ENCODE measurements at places on chromosomes 1 and 21.

- DNase-seq: peak; percentile 60
These were observed 65.4 kb upstream of the LYST start for GRCh38 chr1:235932090-235932510.

DNA sequence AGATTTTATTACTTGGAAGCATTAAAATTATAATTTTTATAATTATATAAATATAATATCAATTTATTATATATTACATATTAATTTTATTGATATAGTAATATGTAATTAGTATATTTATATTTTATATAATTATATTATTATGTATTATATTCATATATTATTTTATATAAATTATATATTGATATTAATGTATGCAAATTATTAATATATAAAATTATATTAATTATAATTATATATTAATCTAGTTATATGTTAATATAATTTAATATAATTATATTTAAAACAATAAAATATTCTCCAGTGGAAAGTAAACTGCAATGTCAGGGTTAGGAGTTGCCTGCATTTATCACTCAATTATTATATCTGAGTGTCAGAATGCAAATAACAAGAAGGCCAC is 48.8 kb downstream of the KCNK2 start:
- DNase-seq: no peak

DNA sequence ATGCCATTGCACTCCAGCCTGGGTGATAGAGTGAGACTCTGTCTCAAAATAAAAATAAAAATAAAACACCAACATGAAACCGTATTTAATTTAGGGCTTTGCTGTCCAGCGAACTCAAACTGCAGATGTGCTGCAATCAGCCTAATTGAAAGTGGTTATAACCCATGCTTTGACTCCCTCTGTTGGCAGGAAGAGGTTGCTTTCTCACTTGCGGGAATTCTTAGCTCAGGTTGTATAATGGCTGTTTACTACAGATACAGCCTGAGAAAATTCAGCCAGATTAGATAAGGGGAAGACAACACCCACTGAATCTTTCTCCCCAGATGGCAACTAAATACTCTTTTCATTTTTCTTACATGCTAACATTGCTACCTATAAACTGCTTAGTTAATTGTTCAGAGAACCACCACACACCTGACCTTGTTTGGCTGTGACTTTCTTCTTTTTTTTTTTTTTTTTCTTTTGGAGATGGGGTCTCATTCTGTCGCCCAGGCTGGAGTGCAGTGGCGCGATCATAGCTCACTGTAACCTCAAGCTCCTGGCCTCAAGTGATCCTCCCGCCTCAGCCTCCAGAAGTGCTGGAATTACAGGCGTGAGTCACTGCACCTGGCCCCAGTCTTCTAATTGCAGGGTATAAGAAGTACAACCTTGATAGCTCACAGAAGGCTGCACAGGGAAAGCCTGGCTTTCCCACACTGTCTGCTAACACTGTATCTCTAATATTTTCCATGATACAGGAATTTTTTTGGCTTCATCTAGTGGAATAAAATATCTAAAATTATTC is 34.6 kb downstream of the DNTTIP2 start:
- DNase-seq: peak; percentile 87

GRCh38 chr21:45801129-45801964 is 157.8 kb downstream of the PCBP3 start:
- DNase-seq: no peak

- DNase-seq: no peak
These were observed 10.8 kb upstream of the RGL1 start for GRCh38 chr1:183794088-183794487.

- DNase-seq: peak; percentile 20
These were observed 479.3 kb upstream of the RUNX1 start for GRCh38 chr21:35528116-35529042.

- peak; percentile 73 for DNase-seq
These were observed 69.6 kb downstream of the SDCCAG8 start for GRCh38 chr1:243325305-243325890.

DNA sequence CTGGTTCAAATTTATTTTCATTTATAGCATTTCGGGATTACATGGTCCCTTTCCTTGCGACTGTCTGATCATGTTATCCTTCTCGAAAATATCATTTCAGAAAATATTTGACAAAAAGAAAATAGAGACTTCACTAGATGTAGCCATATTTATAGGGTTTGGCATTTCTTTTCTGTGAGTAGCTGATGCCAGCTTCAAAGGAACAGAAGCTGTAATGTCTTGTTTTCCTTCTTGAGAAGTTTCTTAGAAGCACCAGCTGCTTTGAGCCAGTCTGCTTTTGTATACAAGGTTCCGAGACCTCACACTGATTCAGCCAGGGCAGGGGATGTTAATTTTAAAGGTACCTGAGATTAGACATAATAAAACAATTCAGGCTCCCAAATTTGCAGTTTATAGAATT is 248.2 kb downstream of the ZNF648 start:
- no peak for DNase-seq

DNA sequence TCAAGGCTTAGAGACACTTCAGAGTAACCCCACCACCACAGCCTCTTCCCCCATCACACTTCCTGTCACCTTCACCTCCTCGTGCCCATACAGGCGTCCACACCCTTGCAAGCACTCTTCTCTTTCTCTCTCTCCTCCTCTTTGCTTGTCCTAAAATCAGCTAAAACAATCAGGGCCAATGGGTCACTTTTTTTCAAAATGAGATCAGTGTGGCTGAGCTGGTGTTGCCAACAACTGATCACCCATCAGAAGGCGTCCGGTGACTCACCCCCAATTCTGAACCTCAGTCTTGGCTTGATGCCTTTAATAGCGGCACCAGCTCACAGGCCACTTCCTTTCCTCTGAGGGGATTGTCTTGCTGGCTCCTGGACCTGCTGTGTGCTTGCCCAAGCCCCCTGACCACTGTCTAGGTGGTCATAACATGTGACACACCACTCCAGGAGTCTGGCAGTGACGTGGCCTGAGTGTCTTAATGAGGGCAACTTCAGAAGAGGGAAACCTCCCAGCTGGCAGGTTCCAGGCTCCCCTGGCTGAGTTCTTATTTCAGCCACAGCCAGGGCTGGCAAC is 1.6 kb downstream of the DRAXIN start:
- DNase-seq: no peak

DNA sequence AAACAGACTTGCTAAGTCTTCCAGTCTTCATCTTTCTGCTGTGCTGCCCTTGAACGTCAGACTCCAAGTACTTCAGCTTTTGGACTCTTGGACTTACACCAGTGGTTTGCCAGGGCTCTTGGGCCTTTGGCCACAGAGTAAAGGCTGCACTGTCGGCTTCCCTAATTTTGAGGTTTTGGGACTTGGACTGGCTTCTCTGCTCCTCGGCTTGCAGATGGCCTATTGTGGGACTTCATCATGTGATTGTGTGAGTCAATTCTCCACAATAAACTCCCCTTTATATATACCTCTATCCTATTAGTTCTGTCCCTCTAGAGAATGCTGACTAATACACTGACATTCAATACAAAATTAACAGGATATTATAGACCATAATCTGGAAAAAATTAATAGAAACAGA is 628.1 kb downstream of the PLPP3 start:
- no peak for DNase-seq

DNA sequence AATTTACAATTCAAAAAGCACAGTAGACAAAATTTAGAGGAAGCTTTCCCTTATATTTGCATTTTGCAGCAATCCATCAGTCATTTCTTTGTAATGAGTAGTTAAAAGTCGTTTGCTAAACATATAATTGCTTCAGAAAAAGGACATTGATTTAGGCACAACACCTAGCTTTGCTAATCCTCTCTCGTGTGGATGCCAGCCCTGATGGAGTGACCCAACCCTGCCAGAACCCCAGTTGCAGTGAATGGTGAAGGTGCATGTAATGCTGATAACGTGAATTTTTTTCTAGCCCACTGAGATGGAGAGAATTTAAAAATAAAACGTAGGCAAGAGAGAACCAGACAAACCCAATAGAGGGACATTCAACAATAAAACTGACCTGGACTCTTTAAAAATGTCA is 263.4 kb downstream of the GRIK1 start:
- peak; percentile 11 for DNase-seq

GRCh38 chr21:36613059-36613458 is 85.9 kb upstream of the SIM2 start:
- DNase-seq: no peak

DNA sequence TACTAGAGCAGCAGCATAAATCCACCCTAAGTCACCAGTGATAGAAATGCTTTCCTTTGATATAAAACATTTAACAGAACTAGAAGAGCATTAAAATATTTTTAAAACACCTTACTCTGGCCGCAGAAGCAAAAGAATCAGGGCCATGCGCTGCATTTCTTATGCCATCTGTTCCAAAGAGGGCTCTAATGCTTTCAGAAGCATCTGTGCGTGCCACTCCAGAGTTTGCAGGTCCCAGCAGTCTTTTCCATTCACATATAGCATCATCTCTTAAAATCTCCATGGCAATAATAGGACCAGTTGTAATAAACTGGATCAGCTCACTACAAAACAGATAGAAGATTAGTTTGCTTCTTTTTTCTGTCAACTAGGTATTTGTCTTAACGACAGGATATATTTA is 69.2 kb downstream of the NME7 start:
- no peak for DNase-seq

DNA sequence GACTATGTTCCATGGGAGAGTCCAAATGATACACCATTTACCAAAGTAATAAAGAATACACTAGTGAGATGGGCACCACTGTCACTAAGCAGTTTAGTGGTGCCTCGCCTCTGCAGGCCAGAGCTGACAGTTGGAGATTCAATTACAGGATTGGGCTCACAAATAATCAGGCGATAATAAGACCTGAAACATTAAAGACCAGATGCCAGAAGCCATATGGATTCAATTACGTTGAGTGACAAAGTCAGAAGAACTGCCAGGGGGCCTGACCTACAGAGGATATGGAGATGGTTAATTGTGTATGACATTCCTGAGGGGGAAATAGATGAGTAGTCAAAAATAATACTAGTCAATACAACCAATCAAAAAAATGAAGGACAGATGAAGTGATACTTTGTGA is 65.2 kb upstream of the ST6GALNAC5 start:
- no peak for DNase-seq

- DNase-seq: peak; percentile 84
These were observed 57.0 kb downstream of the PTP4A2 start for GRCh38 chr1:31880957-31881687.

DNA sequence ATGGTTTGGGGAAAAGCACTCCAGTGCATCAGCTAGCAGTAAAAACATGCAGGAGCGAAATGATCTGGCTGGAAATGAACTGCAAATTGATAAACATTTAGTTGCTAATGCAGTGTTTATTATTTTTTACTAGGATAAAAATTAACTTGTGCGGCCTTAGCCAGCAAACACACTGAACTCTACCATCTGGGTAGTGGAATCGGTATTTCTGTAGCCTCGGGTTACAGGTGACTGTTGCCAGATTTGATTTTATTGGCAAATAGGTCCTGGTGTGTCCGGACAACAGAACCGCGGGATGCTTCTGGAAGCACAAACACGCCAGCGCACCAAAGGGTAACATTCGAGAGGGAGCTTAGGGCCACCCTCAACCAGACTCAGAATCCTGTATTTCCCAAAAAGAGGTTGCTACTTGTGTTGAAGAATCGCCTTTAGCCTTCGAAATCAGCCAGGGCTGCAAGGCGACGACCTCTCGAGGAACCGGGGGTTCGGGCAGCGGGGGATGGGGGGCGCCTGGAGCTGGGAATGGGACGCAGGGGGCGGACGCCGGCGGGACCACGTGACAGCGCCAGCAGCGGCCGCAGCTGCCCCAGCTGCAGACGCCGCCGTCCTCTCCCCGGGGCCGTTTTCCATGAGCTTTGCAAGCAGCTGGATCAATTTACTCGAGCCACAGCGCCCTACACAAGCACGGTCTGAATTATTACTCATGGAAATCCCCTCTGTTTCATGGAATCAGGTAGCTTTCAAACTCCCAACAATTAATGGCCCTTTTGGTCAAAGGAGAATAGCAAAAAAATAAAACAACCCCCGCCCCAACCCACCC is 158.8 kb downstream of the TOMM20 start:
- DNase-seq: no peak

GRCh38 chr1:21586846-21587601 is 77.8 kb downstream of the ALPL start:
- no peak for DNase-seq

- no peak for DNase-seq
These were observed 694 bp upstream of the MRPL9 start for GRCh38 chr1:151763990-151764389.

DNA sequence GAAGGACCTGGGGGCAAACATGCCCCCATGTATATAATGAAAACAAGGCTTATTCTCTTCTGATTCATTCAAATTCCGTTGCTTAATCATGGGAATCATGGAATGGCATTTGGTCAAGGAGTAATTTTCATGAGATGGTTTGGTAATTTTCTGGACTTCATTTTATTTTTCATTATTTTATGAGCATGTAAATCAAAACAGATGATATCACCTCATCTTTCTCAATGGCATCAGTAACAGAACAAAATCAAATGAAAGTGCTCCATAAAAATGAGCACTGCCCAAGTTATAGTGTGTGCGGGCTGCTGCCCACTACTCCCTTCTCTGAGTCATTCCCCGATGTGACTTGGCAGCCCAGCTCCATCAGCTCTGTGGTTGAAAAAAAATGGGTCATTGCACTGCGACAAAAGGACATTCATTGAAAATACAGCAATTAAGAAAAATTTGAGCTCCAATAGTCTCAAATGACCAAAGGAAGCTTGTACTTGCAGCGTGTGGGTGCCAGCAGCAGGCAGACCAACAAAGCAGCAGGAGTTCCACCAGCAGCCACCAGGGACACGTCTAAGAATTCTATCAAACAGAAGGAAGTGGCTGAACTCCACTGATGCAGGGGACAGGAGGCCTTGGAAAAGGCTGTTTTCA is 84.3 kb upstream of the VAV3 start:
- DNase-seq: peak; percentile 31

DNA sequence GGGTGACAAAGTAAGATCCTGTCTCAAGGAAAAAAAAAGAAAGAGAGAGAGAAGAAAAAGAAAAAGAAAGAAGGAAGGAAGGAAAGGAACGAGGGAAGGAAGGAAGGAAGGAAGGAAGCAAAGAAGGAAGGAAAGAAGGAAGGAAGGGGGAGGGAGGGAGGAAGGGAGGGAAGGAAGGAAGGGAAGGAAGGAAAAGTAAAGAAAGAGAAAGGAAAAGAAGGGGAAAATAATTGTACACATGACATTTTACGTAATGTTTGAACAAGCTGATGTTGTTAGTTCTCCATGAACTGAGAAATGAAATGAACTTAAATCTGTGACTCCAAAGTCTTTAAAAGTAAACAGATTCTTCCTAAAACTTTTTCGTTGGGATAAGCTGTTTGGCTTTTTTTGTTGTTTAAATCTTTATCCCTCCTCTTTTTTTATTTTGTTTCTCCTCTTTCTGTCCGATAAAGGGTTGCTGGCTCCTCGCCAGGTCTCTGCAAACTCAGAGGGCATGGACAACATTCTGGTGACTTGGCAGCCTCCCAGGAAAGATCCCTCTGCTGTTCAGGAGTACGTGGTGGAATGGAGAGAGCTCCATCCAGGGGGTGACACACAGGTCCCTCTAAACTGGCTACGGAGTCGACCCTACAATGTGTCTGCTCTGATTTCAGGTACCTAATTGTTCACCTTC is 59.8 kb downstream of the IL12RB2 start:
- no peak for DNase-seq

- no peak for DNase-seq
These were observed 120.7 kb downstream of the NFIA start for GRCh38 chr1:61202854-61203598.

GRCh38 chr1:101136739-101137138 is 100.1 kb upstream of the S1PR1 start:
- DNase-seq: peak; percentile 42
